NCI-H1105 (cell line): ENCODE measurements at places on chromosomes 11 and 22.

GRCh38 chr11:2862395-2863275, 22.9 kb downstream of the CDKN1C start:
- no peak for DNase-seq

- DNase-seq: no peak
These were observed 374.4 kb downstream of the NTM start for GRCh38 chr11:131744847-131745246.

- DNase-seq: no peak
These were observed 604 bp upstream of the GANAB start for GRCh38 chr11:62646825-62647608.

- no peak for DNase-seq
These were observed 148.8 kb downstream of the DBX1 start for GRCh38 chr11:20011307-20011951.

DNA sequence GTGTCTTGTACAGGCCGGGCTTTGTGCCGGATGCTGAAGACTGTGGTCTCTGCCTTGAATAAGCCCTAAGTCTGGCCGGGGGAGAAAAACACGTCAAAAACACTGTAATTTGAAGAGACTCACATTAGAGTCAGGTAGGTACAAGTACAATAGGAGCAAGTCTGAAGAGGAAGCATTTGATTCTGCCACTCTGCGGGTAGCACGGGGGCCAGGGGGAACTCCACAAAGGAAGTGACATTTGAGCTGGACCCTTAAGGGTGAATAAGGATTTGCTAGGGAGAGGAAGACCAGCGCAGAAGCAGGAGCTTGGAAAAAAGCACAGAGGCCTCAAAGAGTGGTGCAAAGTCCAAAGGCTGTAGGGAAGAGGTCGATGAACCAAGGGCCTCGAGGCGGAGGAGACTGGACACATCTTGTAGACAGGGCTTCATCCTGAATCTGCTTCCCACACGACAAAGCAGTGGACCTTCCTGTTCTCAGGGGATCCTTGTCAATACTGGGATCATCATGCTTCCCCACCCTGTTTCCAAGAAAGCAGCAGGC, 38.7 kb downstream of the BUD13 start:
- DNase-seq: no peak

- no peak for DNase-seq
These were observed 89.9 kb upstream of the LDLRAD3 start for GRCh38 chr11:35853971-35854370.

- no peak for DNase-seq
These were observed 22.4 kb upstream of the FZD4 start for GRCh38 chr11:86977441-86978050.

DNA sequence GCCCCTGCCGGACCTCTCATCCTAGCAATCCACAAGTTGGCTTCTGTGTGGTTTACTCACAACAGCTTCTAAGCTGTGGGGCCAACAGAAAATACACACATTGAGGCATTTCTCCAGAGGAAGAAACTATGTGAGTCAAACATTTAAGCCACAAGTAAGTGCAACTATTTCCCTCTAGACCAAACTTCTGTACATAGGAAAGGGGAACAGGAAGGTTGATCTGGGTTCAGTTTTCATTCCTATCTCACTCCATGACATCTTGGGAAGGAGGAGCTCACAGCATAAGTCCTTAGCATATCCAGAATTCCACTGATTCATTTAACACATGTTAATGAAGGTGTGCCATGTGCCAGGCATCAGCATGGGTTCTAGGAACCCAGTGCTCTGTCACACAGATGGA, 72.8 kb upstream of the PICALM start:
- DNase-seq: no peak

DNA sequence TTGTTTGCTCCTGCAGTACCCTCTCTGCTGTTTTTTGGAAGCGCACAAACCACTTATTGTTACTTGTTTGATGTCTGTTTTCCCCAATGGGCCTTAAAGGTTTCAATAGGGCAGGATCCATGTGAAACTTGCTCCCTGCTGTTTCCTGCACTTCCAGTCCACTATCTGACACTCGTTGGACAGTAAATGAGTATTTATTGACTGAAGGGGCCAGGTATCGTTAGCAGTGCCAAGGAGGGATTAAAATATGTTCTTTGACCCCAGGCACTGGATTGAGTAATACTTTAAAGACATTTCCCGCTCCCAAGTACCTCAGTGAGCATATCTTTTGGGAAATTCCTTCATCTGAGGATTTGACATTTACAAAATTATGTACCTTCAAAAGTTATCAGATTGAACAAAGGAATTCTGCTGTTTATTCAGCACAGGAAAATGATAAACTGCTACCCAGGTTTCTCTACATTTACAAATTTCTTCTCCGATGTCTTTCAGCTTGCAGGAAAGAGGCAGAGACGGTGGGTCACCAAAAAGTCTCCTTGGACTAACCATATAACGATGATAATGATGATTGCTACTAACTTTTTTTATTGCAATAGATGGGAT, 23.3 kb upstream of the OR9Q2 start:
- DNase-seq: no peak

GRCh38 chr11:126408901-126409619, 53.6 kb downstream of the ST3GAL4 start:
- no peak for DNase-seq

DNA sequence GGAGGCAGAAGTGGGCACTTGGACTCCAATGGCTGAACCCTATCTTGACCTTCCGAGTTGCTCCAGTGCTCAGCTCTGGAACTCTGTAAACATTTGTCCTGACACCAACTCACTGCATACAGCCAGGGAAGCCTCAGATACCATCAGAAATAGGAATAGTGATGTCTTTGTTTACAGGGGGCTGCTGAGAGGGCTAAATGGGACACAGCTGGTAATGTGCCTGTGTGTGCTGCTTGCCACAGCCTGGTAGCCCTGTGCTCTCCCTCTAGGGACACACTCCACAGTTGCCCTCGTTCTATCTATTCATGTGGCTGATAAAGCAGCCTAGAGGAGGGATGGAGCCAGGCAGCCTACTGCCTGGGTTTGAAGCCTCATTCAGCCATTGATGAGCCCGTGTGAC, 559.8 kb downstream of the MIAT start:
- DNase-seq: no peak

GRCh38 chr11:61958590-61958989, 8.4 kb downstream of the BEST1 start:
- no peak for DNase-seq

- DNase-seq: no peak
These were observed 29.0 kb downstream of the MUC2 start for GRCh38 chr11:1103401-1104360.
